Inflammatory macrophage treated with lipopolysaccharide for 1 hour (primary cell): ENCODE measurements at places on chromosomes 13 and 19.

GRCh38 chr13:71210861-71211260 is 656.1 kb downstream of the DACH1 start:
- no peak for DNase-seq

DNA sequence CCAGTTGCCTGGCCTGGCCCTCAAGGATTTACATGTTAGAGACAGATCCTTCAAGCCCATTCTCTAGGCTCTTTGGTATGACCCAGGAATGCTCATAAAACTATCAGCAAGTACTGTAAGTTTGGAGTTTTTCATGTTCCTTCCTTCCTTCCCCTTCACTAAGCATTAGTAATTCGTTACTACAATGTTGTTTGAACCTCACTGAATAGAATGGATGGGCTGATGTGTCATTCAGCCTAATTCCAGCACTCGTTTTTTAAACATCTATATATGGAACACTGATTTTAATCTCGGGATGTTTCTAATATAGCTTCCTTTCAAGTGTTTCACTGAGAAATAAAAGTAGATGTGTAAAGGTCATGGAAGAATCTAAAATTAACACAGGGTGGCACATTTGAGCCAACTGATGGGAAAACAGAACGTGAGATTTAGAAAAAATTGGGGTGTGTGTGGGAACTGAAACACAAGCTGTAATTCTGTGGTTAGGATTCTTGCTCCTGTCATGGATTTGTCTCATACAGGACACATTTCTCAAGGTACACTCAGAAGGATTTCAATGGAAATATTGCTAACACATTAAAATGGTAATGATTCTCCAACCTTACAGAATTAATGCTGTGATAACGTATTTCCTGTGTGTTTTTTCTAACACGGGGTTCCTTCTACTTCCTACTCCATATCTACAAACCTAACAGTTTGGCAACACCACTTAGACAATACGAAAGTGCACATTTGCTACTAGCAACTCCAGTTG is 93.4 kb downstream of the FLT1 start:
- peak; percentile 82 for DNase-seq

GRCh38 chr13:40568246-40569023 is 98.0 kb downstream of the FOXO1 start:
- DNase-seq: no peak

DNA sequence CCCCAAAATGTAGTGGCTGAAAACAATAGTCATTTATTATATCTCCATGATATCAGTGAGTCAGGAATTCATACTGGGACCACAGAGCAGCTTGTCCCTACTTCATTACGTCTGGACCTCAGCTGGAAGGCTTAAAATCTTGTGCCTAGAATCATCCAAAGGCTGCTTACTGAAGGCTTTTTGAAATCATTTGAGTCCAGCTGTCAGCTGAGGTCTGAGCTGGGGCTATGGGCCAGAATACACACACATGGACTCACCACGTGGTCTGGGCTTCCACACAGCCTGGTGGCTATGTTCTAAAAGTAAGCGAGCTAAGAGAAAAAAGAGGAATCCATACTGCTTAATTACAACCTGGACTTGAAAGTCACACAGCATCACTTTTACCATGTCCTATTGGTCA is 209.2 kb downstream of the KCTD12 start:
- DNase-seq: no peak

GRCh38 chr13:25901460-25902376 is 150.1 kb downstream of the SHISA2 start:
- DNase-seq: peak; percentile 58

- DNase-seq: no peak
Observed at GRCh38 chr19:52640916-52641315, 2.8 kb upstream of the ZNF83 start.

DNA sequence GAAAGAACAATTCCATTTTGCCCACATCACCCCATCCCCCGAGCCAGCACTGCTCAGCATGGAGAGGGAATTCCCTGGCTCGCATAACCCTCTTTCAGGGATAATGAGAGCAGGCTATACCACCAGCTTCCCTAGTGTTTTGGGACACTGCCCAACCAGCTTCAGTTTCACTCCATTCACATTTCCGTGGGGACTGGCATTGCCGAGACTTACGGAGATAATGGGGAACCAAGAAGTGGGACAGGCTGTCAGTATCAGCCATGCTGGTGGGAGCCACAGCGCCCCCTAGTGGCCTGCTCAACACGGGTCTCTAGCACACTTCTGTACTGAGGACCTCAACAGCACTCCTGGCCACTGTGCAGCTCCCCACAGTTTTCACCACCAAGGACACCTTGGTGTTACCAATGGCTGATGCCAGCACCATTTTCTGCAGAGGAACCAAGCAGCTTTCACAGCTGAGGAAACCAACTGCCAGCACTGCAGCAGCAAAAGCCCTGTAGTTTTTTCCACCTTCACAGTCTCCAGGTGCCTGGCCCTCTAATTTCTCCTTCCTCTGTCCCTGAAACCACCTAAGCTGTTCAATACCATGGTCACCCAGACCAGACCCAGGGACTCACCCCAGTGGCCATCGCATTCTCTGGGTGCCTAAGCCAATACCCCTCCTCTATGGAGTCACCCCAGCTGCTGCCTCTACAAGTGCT is 23.7 kb downstream of the SLC6A16 start:
- peak; percentile 67 for DNase-seq

- DNase-seq: no peak
Observed at GRCh38 chr19:50252111-50252886, 48.9 kb downstream of the MYH14 start.

DNA sequence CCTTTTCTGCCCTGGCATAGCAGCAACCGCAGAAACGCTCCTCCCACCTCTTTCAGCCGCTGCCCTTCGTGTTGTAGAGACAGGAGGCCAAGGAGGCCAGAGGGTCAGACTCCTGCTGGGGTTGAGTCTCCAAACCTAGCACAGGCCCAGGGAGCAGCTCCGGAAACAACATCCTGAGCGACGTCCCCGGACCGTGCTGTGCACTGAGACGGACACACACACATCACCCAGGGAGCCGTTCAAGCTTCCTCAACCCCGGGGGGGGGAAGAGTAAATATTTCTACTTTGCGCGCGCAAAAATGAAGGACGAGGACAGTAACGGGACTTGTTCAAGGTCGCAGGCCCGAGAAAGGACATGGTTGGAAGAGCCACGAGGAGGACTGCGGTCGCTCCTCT is 657 bp downstream of the ZNF550 start:
- DNase-seq: no peak

- no peak for DNase-seq
Observed at GRCh38 chr19:33325920-33326319, 23.6 kb upstream of the CEBPA start.
